Thoracic aorta endothelial cell (primary cell): ENCODE measurements at places on chromosomes 6 and 20. TPM values are rescaled to one million over a fixed set of nuclear protein-coding genes. Genes with fewer than 3 reads are reported as not detected.

Gene ASIP
- not detected in 2 replicates for total RNA-seq

Gene COL11A2
- total RNA-seq, result 0.13 and 0.29 TPM in 2 replicates

Gene HFE
- total RNA-seq, result 2.9 and 5.4 TPM in 2 replicates

Gene GJA1
- total RNA-seq, result 394 and 527 TPM in 2 replicates

Gene SLC25A27
- total RNA-seq, result 1.7 and 4.2 TPM in 2 replicates

Gene PGC
- total RNA-seq, result not detected in 2 replicates

Gene SLC32A1
- not detected in 2 replicates for total RNA-seq

Gene EPPIN
- not detected in 2 replicates for total RNA-seq

Gene PPP1R18
- 76.3 and 96.5 TPM in 2 replicates for total RNA-seq

Gene MACROD2
- total RNA-seq, result 0.66 and 1.0 TPM in 2 replicates

Gene ADAT2
- 13.0 and 15.4 TPM in 2 replicates for total RNA-seq

Gene HLA-F
- 2.9 and 4.5 TPM in 2 replicates for total RNA-seq

Gene TAAR8
- not detected in 2 replicates for total RNA-seq

Gene PACSIN1
- not detected in 2 replicates for total RNA-seq

Gene OTOR
- total RNA-seq, result not detected in 2 replicates
